ENCODE measurements at places on chromosomes 4 and X.

GRCh38 chr4:177266506-177266905, 43.2 kb upstream of the NEIL3 start:
- no peak for DNase-seq

- no peak for DNase-seq
These were observed 19.7 kb downstream of the RWDD4 start for GRCh38 chr4:183639291-183639690.

DNA sequence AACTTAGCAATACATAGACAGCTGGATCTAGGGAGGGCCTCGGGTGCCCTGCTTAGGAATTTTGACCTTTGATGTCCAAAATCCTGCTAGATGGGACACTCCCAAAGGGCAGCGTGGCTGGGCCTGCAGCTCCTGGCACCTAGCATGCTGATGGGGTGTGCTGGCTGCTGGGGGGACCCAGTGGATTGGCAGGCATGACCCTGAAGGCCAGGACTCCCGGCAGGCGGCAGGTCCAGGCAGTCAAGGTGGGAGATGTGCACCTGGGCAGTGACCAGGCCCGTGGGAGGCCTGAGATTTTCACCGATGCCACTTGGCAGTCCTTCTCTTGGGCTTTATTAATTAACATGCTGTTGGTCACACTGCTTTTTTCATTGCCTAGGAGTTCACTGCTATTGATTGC, 84.3 kb downstream of the PSAPL1 start:
- DNase-seq = no peak

DNA sequence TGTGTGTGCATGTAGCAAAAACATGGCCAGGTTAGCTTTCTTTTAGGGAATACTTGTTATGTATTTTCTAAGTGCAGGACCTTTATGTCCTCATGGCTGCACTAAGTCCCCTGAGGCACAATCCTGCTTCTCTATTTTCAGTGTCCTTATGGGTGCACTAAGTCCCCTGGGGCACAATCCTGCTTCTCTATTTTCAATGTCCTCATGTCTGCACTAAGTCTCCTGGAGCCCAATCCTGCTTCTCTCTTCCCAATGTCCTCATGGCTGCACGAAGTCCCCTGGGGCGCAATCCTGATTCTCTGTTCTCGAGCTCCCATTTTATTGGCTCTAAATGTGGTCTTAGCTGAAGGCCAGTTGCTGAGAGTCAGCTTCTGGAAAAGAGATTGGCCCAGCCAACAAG, 49.7 kb upstream of the GPRIN3 start:
- no peak for DNase-seq

DNA sequence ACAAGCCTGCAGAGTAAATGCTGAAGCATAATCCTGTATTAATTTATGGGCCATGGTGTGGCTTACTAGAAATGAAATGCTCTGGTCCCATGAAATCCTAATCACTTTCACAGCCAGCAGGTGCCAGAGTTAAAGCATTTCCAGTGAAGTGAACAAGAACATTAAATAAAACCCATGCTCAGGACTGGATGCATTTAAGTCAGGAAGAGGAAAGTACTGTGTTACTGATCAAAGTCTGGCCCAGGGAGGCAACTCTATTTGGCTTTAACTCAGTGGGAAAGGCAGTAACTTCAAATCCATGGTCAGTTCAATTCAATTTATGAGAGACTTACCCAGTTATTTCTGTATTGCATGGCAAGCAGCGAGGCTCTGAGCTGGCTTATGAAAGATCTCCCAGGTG, 29.2 kb downstream of the AGA start:
- no peak for DNase-seq

- peak; percentile 77 for DNase-seq
These were observed 9.4 kb downstream of the SLC2A9 start for GRCh38 chr4:10011885-10012284.

DNA sequence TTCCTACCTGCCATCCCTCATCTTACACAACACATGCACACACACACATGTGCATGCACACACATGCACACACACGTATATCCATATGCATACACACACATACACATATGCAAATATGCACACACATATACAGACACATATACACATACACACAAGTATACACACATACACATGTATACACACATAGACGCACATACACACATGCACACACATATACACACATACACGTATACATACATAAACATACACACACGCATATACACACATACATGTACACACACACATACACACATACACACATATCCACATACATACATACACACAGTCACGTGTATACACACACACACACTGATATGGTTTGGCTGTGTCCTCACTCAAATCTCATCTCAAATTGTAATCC, 37.0 kb upstream of the AFAP1 start:
- DNase-seq = no peak

GRCh38 chr4:170110285-170110672, 20.5 kb upstream of the AADAT start:
- DNase-seq = no peak

DNA sequence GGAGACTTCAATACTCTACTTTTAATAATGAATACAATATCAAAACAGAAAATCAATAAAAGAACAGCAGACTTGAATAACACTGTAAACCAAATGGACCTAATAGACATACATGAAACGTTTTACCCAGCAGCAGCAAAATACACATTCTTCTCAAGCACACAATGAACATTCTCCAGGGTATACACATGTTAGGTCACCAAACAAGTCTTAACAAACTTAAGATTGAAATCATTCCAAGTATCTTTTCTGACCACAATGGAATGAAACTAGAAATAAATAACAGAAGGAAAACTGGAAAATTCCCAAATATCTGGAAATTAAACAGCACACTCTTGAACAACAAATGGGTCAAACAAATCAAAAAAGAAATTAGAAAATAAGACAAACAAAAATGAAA, 145.0 kb upstream of the CT83 start:
- no peak for DNase-seq

GRCh38 chrX:45134775-45135174, 65.9 kb downstream of the DIPK2B start:
- DNase-seq = no peak

DNA sequence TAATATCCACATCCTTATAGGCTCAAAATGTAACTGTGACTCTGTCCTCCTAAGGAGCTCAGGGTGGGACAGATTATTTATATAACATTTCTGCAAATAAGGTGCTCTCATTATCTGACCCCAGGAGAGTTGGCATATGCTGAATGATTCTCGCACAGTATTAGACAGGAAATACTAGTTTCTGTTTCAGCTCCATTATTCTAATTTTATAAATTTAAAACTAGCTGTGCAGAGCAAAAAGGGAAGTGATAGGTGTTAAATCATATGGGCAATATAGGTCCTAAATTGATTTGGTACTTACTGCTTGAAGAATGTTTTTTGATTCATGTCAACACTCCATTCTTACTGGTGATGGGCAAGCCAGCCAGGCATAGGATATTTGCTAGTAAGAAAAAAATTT, 141.5 kb downstream of the GLRA2 start:
- DNase-seq = no peak

DNA sequence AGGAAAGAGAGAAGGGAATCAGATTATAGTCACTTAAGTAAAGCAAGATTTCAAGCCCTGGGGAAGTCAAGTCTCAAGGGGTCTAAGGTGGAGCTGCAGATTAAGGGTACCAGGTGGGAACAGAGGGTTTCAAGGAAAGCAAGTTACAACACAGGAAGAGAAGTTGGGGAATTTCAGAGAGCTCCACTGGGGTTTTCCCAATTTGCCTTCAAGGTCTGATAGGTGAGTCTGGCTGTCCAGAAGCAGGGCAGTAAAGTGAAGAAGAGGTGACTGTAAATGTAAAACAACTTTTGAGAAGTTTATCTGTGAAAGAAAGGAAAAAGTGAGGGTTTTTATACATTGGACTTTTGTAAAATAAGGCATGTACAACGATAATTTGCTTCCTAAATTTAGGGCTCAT, 37.1 kb upstream of the TRPC3 start:
- DNase-seq = no peak

DNA sequence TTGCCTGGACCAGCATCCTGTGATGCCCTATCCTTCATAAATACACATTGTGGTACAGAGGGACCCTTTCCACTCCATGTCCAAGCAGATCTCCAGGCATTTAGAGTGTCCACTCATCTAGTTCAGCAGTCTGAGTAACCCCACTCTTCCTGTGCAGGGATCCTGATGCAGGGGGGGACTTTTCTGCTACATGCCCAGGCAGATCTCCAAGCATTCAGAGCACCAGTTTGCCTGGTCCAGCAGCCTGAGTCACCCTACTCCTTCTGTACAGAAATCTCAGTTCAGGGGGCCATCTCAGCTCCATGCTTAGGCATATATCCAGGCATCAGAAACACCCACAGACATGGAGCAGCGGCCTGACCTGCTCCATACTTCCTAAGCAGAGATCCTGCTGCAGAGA, 1089.8 kb downstream of the FAT4 start:
- DNase-seq = no peak

GRCh38 chr4:81427344-81427821, 44.3 kb downstream of the RASGEF1B start:
- DNase-seq = no peak

DNA sequence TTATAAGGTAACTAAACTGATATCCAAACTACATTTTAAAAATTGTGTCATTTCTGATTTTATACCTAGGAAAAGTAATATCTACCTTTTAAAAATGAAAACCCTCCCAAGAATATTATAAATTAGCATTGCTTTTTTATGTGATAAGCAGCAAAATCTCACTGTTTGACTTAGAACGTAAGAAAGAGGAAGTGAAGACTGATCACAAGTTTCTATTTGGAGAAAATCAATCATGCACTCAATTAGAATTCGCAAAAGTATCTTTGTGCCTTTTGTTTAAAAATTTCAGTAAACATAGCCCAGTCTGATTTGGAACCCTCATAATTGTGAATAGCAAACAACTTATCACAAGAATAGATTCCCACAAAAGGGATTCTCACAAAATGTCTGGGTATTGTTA, 142.7 kb downstream of the TENM3 start:
- no peak for DNase-seq

GRCh38 chrX:40513835-40514234, 66.9 kb upstream of the ATP6AP2 start:
- DNase-seq = no peak

- no peak for DNase-seq
These were observed 95.3 kb upstream of the EGFL6 start for GRCh38 chrX:13474164-13474516.

- no peak for DNase-seq
These were observed 282.7 kb downstream of the ANKRD50 start for GRCh38 chr4:124429746-124430250.

DNA sequence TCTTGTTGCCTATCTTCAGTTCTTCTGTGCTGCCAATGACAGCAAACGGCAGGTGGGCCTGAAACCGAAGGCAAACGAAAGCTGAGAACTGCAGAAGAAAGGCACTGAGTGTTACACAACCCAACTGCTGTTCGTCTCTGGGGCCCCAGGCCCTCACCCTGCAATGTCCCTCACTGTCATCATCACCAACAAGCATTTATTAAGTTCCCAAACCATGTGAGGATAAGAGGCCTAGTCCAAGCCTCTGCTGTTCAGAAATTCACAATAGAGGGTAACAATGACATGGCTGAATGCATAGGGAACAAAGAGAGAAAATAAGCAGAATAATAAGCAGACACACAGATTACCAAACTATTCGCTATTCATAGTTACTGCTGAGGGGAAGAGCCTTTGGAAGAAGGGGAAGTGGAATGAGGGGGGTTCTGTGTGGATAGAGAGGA, 34.5 kb upstream of the NKRF start:
- no peak for DNase-seq

- no peak for DNase-seq
These were observed 49.9 kb upstream of the FGF13 start for GRCh38 chrX:138761380-138761779.

DNA sequence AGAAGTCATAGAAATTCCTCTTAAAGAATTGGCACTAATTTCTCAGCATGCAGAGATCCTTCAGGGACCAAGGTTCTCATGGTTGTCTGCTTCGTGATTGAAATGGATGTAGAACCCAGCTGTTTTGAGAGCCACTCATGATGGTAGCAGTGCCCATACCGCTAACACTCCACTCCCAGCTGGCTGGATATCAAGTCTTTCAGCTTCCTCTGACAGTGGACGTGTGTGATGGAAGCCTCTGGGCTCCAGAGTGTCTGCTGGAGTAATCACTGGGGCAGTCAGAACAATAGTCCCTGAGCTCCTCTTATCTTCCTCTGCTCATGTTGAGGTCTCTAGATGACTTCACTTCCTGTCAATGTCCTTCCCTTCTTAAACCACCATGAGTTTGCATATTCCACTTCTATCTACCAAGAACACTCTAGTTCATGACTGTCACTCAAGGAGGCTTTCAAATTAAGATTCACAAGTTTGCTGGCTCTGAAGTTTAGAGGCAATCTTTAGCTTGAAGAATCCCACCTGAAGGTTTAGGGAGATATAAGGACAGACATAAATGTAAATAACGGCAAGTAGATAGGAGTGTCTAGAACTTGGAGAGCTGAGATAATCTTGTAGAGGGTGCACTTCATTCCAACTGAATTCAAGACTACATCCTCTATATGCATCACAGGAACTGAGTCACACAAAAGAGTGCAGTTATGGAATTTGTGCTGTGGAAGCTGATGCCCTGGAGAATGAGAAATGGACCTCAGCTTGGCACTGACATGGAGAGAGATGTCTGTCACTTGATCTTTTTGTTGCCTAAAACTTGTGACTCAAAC, 64.5 kb upstream of the WDR1 start:
- peak; percentile 99 for DNase-seq

GRCh38 chrX:105870445-105870844, 48.1 kb downstream of the NRK start:
- DNase-seq = no peak

DNA sequence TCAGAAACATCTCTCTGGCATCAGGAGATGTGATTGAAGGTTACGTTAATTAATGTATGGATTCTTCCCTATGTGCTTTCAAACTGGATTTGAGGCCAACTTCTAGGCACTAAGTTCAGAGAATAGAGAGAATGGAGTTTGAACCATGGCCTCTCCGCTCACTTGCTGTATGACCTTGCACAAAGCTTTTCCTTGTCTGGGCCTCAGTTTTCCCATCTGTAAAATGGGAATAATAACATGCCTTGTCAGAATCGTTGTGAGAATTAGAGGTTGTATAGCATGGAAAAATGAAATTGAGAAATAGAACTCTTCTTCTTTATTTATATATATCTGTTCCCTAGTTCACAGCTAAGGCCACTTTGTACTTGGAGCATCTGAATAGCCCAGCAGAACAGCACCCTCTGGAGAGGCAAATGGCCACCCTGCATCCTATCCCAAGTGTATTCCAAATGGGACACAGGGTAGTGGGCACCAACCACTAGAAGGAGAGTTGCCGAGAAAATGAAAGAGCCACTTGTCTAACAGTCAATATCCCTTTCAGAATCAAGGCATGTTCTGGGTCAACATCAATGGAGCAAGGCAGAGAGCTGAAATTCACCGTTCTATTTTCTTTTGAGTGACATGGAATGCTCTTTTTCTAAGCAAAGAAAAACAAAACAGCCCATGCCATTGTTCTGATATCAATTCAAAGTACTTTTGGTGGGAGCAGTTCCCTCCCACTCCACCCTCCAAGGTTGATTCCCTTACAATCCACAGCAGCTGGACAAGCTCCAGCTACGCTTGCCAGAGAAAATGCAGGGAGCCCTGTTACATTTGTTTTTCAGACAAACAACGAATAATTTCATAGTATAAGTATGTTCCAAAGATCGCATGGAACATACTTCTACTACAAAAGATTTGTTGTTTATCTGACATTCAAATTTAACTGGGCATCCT, 23.3 kb upstream of the MTM1 start:
- DNase-seq = no peak
